G401 (cell line): ENCODE measurements at places on chromosomes 12 and 14. TPM values are rescaled to one million over a fixed set of nuclear protein-coding genes. Genes with fewer than 3 reads are reported as not detected.

SCAF11 gene
- 46.2 and 92.3 TPM in 2 replicates for total RNA-seq

PLEKHG7 gene
- total RNA-seq, result not detected in 2 replicates

ACRBP gene
- not detected in 2 replicates for total RNA-seq

CCDC175 gene
- not detected in 2 replicates for total RNA-seq

AQP6 gene
- 0.37 and 1.6 TPM in 2 replicates for total RNA-seq

SDR9C7 gene
- not detected in 2 replicates for total RNA-seq

RIMBP2 gene
- total RNA-seq, result 65.0 and 75.3 TPM in 2 replicates

MMP17 gene
- total RNA-seq, result 2.0 and 3.4 TPM in 2 replicates

TBX5 gene
- not detected in 2 replicates for total RNA-seq

SMIM41 gene
- total RNA-seq, result not detected in 2 replicates

PRB2 gene
- total RNA-seq, result not detected in 2 replicates

ANAPC7 gene
- 50.5 and 61.0 TPM in 2 replicates for total RNA-seq

LRRC10 gene
- total RNA-seq, result not detected in 2 replicates

OR4E2 gene
- not detected in 2 replicates for total RNA-seq

KRT72 gene
- not detected in 2 replicates for total RNA-seq

CCDC177 gene
- 0.75 TPM in 1 of 2 replicates, not detected in the other for total RNA-seq

RDH16 gene
- total RNA-seq, result not detected in 2 replicates

KLHDC1 gene
- 0.85 and 1.0 TPM in 2 replicates for total RNA-seq

TSPAN8 gene
- not detected in 2 replicates for total RNA-seq

ARL1 gene
- 53.4 and 92.6 TPM in 2 replicates for total RNA-seq

AVPR1A gene
- total RNA-seq, result 0.03 TPM in 1 of 2 replicates, not detected in the other

ASCL1 gene
- not detected in 2 replicates for total RNA-seq
